GF-D8 (cell line): ENCODE measurements at places on chromosomes 16 and 17.

DNA sequence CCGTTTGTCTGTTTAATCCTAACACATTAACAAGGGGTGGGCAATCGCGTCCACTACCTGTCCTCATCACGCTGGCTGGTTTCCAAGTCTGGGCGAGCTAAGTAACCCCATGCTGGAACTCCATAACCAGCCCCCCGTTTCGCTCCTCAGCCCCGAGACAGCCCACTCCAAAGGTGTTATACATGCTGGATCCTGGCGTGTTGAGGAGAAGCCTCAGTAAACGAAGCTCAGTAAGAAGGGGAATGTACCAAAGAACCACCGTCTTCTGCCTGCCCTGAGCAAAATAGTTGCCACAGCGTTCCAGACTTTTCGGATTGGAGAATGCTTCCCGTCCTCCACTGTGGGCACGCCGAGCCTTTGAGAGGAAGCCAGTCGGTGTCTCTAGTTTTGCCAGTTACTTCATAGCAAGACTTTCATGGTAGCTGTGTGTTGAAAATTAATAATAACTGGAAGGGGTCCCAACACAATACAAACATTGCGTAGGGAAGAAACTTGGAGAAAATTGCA lies 16.1 kb upstream of the C17orf78 start:
- DNase-seq = no peak

GRCh38 chr16:85004587-85005205 lies 6.6 kb downstream of the ZDHHC7 start:
- no peak for DNase-seq

GRCh38 chr17:76727745-76728456 lies 1.3 kb downstream of the METTL23 start:
- no peak for DNase-seq

- DNase-seq = no peak
Measured at GRCh38 chr17:32311028-32311536, 30.9 kb downstream of the C17orf75 start.

- peak; percentile 88 for DNase-seq
Measured at GRCh38 chr16:81500833-81501521, 56.4 kb downstream of the CMIP start.

GRCh38 chr16:10297341-10298006 lies 88.4 kb upstream of the ATF7IP2 start:
- peak; percentile 19 for DNase-seq

- no peak for DNase-seq
Measured at GRCh38 chr16:4852221-4852872, 5.1 kb downstream of the UBN1 start.

GRCh38 chr17:43927060-43927864 lies 15.0 kb downstream of the PPY start:
- no peak for DNase-seq
